ENCODE measurements at places on chromosomes 16 and 17.

DNA sequence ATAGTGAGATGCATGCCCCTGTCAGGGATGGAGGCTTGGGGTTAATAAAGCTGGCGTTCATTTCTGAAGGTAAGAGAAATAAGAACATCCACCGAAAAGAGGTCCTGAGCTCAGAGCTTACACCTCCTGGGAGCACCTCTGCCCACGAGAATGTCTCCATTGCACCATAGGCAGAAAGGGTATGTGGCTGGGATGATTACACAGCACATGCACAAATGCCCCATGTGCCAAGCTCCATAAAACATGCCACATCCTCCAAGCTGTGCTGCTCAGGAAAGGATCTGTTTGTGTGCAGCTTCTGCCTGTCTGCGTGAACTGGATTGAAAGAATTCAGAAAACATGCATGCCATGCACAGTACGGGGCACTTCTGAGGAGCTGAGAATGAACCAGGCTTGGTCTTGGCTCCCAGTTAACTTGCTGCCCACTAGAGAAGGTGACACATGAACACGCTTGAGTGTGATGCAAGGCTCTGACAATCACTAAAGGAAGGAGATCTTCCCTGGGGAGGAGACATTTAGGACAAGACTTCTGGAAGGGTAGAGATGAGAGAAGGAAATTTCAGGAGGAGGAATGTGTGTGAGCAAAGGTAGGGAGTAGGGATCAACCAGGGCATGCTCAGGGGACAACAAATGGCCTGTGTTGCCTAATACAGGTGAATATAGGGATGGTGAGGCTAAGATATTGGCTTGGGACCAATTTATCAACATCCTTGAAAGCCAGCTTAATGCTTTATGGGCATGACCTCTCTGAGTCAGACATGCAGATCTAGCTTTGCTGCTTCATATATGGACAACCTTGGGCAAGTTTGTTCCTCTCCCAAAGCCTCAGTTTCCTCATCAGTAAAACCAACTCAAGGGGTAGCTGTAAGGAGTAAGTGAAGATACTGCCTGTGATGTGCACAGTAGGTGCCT, 32.0 kb upstream of the SMPD3 start:
- no peak for DNase-seq

DNA sequence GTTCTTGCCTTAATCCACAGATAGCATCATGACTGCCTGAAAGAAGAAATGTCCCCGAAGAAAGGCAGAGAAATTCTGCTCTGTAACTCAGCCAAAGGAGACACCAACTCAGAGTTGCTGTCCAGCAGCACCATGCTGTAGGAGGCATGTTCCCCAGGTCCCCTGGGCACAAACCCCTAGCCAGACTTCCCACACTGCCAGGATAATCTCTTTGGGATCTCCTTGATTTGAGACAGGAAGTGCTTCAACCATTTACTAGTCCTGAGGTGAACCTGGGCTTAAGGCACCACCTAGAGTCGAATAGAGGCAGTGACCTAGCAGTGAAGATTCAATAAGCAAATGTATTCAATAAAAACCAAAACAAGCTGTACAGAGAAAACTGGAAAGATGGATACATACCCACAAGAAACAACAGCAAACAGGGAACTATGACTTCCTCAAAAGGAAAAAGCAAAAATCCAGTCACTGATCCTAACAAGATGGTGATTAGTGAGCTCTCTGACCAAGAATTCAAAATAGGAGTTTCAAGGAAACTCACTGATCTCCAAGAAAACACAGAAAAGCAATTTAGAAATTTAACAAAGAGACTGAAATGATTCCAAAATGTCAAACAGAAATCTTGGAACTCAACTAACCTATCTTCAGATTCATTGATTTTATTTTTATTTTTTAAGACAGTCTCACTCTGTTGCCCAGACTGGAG, 5.7 kb downstream of the OR4D2 start:
- peak; percentile 78 for DNase-seq

DNA sequence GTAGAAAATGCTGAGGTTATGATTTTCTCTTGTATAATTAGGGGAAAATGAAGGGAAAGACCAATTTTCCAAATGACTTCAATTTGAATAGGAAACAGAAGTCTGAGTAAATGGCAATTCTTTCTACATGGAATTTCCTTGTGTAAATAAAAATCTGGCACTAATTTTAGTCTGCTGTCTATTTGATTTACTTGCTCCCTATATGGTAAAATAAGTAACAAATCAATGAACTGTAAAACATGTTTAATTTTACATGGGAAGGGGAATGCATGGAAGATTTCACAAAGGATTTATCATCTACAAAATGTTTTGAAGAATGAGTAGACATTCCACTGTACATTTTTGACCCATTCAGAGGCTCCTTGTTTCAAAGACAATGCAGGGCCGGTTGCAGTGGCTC, 811.6 kb upstream of the GOT2 start:
- no peak for DNase-seq

DNA sequence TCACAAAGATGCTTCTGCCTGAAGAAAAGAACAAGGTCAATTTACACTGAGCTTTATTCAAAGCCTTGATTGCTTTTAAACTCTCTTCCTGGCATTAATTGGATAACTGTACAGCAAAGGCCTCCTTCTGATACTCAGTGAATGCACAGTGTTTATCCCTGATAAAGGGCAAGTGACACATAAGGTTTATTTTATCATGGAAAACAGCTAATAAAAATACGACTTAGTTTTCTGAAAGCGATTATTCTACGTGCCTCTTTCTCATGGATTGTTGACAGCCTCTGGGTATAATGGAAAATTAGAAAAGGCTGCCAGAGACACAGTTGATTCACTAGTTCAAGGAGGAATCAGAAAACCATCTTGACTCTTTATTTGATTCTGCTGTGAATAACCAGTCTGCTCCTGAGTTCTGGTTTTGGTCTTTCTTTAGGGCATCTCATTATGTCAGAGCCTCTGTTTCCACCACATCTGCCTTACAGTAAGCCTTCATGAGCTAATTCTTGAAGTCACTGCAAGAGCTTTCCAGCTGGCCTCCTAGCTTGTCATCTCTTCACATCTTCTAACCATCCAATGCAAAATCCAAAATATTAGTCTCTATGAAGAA, 212.9 kb downstream of the CNTNAP4 start:
- no peak for DNase-seq

- DNase-seq = no peak
These were observed 121.3 kb downstream of the METRNL start for GRCh38 chr17:83200751-83201150.

DNA sequence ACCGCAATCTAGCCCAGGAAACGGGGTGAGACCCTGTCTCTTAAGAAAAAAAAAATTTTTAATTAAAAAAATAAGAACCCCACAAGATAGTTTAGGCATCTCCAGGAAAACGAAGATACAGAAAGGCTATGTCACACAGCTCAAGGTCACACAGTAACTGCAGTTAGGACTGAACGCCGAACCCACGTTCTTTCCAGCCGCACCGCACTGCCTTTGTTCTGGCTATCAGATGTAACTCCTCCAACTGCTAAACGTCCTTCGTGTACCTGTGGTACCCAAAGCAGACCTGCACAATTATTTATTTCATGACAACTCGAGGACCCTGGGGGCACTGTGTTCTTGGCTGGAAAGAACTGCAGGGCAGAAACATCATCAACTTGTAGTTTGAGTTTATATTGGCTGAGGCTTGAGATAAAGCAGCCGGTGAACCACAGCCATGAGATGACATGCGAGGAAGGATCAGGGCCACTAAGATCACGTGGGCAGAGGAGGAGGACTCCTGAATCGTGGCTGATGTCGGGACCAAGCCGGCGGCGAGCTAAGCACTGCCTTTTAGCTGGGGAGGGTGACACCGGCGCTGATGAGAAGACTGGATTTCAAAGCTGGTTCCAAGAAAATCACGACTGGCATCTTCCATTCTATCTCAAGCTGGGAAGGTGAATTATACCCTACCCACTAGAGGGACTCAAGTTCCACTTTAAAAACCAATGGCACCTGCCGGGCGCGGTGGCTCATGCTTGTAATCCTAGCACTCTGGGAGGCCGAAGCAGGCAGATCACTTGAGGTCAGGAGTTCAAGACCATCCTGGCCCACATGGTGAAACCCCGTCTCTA, 20.7 kb upstream of the MNT start:
- no peak for DNase-seq

DNA sequence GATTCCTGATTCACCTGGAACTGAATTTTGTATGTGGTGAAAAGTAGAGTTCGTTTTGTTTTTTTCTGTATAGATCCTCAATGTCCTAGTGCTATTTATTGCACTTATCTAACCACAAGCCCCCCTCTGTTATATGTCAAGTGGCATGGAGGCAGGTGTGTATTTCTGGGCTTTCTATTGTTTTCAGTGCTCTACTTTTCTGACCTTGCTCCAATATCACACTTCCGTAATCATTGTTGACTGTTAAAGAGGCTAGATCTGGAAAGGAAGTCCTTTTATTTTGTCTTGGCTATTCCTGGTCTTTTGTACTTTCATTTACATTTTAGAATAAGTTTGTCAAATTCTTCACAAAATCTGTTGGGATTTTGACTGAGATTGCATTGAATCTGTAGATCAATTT, 26.8 kb upstream of the FBXO47 start:
- no peak for DNase-seq

DNA sequence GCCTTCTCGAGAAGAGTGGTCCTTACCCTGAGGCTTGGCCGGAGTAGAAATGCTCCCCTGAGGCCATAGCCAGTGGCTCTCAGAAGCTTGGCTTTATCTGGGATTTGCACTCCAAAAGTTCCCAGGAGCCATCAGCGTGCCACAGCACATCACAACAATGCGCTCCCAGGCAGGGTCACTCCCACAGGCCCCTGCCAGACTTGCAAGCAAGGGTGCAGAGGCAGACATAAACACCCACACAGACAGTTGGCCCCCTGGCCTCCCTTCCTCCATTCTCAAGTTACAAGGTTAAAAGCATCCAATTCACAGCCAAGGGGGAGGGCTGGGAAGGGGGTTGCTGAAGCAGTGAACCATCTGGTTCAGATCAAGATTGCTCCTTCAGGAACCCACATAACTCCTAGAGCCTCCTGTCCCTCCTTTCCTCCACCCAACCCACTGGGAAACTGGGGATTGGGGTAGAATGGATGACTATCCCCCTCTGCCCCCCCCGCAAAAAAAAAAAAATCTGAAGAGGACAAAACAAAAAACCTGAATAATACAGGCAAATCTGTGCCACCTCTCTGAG, 1.8 kb downstream of the ST3GAL2 start:
- DNase-seq = no peak

DNA sequence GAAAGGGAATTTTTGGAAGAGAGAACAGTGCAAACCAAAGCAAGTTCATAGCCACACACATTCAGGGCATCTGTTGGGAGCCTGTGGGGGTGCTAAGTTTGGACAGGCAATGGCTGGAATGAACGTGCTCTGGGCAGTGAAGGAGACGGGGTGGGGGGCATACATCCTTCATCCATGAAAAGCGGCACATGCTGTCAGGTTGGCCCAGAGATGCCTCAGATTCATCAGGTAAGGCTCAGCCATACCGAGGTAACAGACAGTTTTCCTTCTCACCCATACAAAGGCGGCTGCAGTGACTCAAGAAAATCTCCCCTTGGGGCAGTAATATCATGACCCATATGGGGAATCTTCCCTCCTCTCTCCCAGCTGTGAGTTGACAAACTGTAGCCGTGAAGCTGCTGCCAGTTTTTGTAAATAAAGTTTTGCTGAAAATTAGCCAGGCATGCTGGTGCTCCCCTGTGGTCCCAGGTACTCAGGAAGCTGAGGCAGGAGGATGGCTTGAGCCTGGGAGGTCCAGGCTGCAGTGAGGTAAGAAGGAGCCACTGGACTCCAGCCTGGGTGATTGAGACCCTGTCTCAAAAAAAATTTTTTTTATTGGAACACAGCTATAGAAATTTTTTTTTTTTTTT, 9.2 kb upstream of the UBALD2 start:
- no peak for DNase-seq
